ENCODE measurements at places on chromosomes 2 and 18.

DNA sequence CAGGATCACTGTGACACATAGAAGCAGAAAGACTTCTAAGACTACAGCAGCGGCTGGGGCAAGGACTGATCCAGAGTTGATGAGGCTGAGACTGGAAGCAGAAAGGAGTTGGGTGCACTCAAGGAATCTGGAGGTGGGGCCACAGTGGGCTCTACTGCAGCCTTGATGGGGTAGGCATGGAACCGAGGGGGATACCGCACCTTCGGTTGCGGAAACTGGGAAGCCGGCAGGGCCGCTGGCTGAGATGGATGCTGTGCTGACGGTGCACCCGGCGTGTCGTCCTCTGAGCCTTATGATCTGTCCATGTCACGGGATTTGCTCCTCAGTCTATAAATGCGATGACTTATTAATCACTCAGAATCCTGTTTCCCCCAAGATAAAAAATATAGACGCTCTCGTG, 473.5 kb upstream of the MYT1L start:
- DNase-seq: no peak

GRCh38 chr2:151363709-151364108, 6.3 kb downstream of the TNFAIP6 start:
- DNase-seq: no peak

DNA sequence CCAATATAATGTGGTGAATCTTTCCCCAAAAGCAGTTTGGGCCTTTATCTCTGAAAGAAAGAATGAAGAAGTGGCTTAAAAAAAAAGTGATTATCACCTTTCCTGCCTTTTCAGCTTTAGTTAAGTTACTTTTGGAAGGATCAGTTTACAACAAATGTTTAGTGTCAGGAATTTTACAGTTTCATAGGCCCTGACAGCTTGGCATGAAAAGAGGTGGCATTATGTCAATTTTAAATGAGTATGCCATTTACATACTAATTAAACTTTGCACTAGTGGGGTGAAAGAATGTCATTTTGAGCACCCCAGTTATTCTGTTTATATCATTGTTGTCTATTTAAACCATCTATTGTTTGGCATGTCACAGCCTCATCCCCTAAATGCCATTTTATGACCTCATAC, 763.5 kb upstream of the FANCL start:
- no peak for DNase-seq

GRCh38 chr2:24857746-24858145, 62.3 kb downstream of the ADCY3 start:
- no peak for DNase-seq

GRCh38 chr2:74503506-74504475, 3.7 kb downstream of the PCGF1 start:
- no peak for DNase-seq

DNA sequence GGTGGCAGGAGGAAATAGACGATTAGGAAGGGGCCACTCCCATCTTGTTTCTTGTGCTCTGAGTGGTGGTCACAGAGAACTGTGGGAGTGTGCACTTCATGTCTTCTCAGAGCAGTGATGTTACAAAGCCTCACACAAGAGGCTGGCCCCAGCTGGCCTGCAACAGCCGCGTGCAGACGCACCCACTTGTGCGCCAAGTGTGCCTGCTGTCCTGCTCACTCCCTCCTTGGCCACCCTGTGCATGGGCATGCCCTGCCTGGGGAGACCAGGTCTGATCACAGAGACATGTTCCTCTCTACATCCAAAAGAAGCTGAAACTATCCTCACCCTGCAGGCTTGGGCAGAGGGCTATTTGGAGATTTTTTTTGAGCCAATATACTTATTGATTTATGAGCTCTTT, 108.4 kb downstream of the MRO start:
- DNase-seq: no peak

DNA sequence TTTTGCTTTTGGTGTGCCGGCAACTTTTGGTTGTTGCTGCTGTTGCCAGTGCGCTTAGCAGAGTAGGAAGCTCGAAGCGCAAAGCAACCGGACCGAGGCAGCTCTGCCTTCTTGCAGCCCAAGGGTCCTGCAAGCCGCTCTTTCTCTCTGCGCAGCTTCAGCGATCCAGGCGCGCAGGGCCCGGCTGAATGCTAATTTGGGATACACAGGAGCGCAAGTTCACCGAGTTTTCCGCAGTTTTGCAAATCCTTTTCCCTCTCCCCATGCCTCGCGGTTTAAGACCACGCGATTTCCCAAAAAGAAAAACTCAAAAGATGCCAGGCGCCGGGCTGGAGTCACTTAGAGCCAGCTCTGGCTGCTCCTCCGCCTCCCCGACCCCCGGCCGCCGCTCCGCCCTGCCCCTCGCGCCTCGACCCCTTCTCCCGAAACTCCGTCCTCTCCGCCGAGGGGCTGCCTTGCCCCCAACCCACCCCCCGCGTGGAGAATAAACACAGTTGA, 13.5 kb upstream of the SIX3 start:
- DNase-seq: no peak

DNA sequence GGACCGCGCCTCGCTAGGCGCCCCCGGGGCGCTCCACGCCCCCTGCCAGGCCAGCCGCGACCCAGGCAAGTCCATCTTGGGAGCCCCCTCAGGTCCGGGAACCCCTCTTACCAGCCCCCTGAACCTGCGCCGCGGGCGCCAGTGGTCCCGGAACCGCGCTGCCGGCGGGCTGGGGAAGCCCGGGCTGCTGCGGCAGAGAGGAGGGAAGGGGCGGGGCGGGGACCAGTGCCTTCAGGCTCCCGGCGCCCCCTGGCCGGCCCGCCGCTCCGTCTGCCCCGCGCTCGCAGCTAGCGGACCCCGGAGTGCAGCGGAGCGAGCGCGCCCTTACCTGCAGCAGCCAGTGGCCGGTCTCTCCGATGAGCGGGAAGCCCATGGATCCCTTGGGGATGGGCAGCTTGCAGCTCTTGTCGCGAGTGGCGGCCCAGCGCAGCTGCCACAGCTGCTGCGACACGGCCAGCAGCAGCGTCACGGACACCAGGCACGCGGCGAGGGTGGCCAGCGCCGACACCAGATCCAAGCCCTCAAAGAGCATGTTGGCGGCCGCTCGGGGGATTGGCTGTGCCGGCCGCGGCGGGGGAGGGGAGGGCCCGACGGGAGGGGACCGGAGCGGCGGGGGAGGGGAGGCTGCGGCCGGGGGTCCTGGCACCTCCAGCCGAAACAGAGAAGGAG, at the start of gene CYP26B1:
TSS of gene CYP26B1 (minus strand) at position 560 of the 669 bp plus-strand sequence. CDS start at position 532, 28 bp downstream.
- DNase-seq: no peak

- DNase-seq: no peak
Observed at GRCh38 chr2:229969921-229970320, 47.6 kb downstream of the FBXO36 start.

DNA sequence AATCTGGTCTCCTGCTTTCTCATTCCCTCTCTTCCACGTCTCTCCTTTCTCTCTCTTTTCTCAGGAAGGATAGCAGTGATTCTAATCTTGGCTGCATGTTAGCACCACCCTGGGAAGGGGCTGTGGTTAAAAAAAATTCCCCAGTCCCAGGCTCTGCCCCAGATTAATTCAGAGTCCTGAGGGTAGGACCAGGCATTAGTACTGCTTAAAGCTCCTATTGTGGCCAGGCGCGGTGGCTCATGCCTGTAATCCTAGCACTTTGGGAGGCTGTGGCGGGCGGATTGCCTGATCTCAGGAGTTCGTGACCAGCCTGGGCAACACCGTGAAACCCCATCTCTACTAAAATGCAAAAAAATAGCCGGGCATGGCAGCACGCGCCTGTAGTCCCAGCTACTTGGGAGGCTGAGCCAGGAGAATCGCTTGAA, 35.4 kb upstream of the EML4 start:
- no peak for DNase-seq

DNA sequence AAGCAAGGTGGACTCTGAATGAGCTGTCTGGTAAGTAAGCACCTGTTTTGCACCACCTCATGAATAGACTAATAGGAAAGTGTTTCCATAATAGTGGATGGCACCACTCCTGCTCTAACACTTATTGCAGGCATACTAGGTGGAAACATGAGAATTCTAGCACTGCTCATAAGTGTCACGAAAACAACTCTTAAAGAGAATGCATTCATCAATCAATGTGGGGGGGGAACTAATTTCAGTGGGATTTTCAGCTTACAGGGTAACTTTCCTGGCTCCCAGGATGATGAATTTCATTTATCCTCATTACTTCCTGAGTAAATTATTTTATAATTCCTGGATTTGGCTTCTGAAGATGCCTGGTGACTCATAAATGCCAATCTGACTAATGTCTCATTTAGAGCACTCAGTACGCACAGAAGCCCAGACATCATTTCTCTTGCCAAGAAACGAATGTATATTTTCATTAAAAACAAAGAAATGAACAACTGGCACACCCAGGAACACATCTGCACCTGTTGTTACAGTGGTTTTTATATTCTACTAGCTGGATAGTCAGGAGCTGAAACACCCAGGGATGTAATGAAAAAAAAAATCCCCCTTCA, 129.6 kb downstream of the PID1 start:
- DNase-seq: no peak

DNA sequence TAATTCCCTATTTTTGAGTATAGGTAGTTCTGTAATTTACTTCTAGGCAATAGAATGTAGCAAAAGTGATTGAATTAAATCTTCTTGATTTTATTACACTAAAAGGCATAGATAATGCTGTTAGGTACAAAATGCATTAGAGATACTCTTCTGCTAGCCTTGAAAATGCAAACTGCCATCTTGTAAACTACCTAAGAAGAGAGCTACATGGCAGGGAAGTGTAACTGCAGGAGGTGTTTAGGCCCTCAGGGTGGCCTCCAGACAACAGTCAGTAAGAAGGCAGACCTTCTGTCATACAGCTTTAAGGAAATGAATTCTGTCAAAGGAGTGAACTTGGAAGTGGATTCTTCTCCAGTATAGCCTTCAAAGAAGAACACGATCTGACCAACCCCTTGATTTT, 1396.8 kb upstream of the SLC39A10 start:
- DNase-seq: no peak

- DNase-seq: no peak
Observed at GRCh38 chr2:6963727-6964126, 46.5 kb downstream of the RNF144A start.

GRCh38 chr18:23721696-23722480, 32.6 kb downstream of the LAMA3 start:
- no peak for DNase-seq

- no peak for DNase-seq
Observed at GRCh38 chr18:21115519-21116411, 4.2 kb upstream of the ROCK1 start.

GRCh38 chr18:3791238-3791637, 341.3 kb downstream of the TGIF1 start:
- no peak for DNase-seq

All from T1000 (cell line).